Mesenchymal stem cell (in vitro differentiated cells and primary cell): ENCODE measurements at places on chromosomes 2 and 18.

GRCh38 chr2:203782262-203782976 is 76.0 kb downstream of the CD28 start:
- DNase-seq: peak; percentile 91

- peak; percentile 15 for DNase-seq
Measured at GRCh38 chr18:28961669-28962228, 784.8 kb upstream of the CDH2 start.

- no peak for DNase-seq
Measured at GRCh38 chr2:23529659-23530058, 144.7 kb downstream of the KLHL29 start.

DNA sequence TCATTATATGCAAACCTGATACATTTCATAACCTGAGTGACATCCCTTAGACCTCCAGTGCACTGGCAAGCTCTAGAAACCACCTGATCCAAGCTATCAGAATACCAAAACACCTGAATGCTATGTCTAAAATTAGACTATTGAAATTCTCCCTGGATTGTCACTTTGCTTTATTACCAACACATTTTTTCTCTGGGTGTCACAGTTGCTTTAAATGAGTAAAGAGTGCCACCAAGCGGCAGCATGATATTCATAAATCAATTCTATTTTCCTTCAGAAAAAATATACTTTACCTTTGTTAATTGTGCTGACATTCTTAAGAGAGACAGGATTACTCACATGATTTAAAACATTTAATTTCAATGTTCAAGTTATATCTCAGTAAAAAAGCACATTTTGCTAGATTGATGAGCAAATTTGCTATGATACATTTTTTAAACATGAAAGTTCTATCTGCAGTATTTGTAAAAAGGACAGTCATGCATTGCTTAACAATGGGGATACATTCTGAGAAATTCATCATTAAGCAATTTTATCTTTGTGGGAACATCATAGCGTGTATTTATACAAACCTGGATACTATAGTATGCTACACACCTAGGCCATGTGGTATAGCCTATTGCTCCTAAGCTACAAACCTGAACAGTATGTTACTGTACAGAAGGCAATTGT is 338.4 kb upstream of the SLC39A10 start:
- DNase-seq: peak; percentile 52
